GM04504 (cell line): ENCODE measurements at places on chromosomes 3 and 15.

GRCh38 chr3:128408693-128409623, 57.7 kb downstream of the DNAJB8 start:
- no peak for DNase-seq

- no peak for DNase-seq
Measured at GRCh38 chr3:194849166-194849875, 163.6 kb downstream of the FAM43A start.

- no peak for DNase-seq
Measured at GRCh38 chr3:164387236-164387635, 691.1 kb downstream of the SI start.

GRCh38 chr3:34072297-34072696, 273.9 kb downstream of the PDCD6IP start:
- no peak for DNase-seq

GRCh38 chr3:133775309-133775708, 29.1 kb downstream of the TF start:
- DNase-seq, result no peak

DNA sequence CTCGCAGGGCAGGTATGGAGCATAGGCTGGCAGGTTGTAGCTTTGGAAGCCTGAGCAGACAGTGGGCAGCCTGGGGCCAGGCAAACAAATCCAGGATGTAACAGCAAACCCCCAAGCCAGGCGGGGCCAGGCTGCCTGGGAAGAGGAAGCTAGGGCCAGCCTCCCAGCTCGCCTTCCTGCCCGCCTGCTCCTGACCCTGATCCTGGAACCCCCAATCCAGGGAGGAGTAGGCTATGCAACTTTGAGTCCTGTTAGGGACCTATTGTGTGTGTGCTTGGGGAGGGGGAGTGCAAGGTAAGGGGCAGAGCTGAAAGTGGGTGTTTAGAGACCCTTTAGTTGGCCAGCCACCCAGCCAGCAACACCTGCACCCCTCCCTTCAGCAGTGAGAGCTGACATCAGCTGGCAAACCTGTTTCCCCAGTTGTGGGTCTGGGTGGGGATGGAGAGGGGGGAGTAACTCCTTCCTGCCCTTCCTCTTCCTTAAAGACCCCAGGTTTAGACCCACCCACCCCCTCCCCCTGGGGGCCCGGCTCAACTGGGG, 2.5 kb downstream of the NBEAL2 start:
- DNase-seq, result no peak

- DNase-seq, result no peak
Measured at GRCh38 chr3:196320137-196320536, 2.1 kb upstream of the DYNLT2B start.

GRCh38 chr3:188088948-188089685, 64.8 kb upstream of the LPP start:
- DNase-seq, result no peak

GRCh38 chr15:65303687-65304380, 643 bp upstream of the RNU5B-1 start:
- no peak for DNase-seq

DNA sequence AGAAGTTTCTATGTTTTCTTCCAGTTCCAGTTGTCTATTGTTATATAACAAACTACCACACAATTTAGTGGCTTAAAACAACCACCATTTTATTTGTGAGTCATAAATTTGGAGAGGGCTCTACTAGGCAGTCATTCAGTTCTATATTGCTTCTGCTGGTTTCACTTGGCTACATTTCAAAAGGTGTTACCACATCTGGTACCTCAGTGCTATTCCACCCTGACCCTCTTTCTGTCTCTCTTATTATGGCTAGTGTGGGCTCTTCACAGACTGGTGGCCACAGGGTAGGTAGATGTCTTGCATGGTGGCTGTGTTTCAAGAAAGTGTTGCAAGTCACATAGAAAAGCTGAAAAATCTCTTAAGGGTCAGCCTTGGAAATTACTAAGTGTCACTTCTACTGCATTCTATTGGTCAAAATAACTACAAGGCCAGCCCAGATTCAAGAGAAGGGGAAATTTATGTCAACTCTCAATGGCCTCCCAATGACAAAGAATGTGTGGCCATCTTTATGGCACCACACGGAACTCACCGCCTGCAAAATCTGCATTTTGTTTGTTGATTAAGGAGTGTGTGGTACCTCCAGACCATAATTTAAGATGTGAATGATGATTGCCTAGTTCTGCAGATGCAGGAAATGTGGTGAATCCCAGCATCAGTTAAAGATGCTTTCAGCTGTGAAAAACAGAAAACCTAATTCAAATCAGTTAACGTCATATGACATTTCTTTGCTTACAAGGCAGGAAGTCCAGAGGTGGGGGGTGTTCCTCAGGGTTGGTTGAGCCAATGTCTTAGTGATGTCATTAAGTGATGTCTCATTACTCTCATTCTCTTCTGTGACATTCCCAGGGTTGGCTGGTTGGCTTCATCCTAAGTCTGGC, 105.8 kb upstream of the RASGRP1 start:
- DNase-seq, result no peak

DNA sequence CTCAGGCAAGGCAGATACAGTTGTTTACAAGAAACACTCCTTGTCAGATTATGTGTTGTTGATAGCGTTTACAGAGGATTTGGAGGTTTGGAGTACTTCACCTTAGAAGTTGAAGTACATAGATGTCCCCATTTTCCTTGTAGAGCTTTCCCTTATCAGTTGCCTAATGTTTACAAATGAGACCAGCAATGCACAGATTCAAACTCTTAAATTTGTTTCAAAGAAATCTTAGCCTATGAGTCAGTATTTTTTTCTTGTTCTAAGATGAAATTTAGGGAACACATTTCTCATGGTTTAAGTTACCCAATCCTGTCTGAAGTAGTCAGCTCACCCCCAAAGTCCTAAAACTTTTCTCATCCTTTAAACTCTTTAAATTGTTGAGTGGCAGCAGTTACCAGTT, 6.3 kb upstream of the EIF5A2 start:
- no peak for DNase-seq

DNA sequence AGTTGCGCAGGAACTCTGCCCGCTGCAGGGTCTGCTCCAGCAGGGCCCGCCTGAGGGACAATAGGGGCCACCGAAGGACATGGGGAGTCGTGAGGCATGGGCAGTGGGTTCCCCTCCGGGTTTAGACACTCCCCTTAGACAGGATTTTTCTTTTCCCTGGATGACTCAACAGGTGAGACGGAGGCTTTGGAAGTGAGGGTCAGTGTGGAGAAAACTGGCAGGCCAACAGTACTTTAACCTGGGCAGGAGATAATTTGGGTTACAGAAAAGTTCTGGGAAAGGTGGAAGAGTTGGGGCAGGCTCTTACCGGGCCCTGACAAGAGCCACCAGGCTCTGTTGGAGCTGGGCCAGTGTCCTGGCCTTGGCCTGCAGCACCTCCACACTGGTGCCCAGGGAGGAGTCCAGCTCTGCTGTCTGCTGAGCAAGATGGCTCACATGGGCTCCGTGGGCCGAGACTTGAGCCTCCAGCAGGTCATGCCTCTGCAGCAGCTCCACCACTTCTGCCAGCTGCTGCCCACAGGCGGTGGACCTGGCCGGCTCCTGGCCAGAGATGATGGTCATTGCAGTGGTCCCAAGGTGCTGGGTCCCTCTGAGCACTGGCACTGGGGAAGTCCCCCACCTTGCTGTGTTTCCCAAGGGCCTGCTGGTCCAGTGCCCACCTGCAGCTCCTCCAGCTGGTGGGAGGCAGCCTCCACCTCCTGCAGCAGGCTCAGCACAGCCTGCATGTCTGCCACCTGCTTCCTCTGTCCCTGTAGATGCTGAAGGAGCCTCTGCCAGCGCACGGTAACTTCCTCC, 11.0 kb downstream of the SPTBN5 start:
- DNase-seq, result no peak

GRCh38 chr3:184896336-184896735, 84.4 kb downstream of the VPS8 start:
- DNase-seq, result no peak

- no peak for DNase-seq
Measured at GRCh38 chr3:173065543-173065981, 75.5 kb downstream of the SPATA16 start.

DNA sequence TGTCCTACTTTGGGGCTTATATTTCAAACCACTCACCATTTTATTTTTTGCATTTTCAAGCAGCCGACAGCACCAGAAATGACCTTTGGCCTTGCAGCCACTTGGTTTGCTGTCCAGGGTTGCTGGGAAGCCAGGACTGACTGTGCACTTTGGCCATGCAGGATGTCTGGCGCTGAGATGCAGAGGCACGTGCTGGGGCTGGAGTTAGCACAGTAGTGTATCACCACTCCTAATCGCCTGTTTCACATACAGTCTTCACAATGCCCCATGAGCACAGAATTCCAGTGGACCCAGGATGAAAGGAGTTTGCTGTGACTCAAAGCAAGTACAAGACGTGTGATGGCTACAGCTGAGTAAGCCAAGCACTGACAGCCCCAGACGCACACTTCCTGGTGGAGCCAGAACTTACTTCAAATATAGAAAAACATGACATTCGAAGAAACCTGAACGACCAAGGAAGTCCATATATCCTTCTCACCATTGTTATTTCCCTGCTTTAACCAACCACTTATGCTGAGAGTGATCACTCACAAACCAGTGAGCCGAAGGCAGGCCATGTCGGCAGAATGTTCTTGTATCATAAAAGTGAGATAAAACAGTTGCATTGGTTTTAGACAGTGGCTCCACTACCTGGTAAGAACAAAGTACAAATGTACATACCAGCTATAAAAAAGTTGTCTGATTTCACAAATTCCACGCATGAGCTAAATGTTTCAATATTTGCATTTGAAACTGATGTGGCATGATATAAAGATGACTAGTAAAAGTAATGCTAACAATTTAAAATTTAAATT, 16.0 kb downstream of the OCA2 start:
- DNase-seq, result no peak

- no peak for DNase-seq
Measured at GRCh38 chr3:26460985-26461384, 161.6 kb upstream of the LRRC3B start.

GRCh38 chr3:55571216-55571813, 84.2 kb upstream of the WNT5A start:
- DNase-seq, result no peak

DNA sequence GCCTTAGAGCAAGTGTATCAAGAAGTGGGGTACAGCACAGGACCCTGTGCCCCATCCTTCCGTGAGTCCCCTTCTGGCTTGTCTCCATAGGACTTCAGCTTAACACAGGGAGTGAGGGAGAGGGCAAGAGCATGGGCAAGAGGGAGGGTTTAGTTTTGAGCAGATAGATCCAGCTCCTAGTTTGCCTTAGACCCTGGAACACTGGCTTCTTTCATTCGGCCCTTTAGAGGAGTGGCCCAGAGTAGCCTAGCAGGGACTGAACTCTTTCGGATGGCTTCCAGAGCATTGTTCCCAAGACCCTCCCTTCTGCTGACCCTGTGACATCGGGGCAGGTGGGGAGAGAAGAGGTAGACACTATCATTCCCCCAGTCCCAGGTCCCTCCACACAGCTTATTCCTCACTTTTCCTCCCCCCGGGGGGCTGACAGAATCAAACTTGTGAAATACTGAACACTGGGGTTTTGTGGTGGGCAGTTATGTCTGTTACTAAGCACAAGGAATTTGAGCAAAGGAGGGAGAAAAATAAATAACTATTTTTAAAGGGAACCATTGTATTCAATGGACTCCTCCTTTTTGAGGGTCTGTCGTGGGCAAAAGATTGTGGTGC, 289.6 kb upstream of the C2CD4B start:
- no peak for DNase-seq

DNA sequence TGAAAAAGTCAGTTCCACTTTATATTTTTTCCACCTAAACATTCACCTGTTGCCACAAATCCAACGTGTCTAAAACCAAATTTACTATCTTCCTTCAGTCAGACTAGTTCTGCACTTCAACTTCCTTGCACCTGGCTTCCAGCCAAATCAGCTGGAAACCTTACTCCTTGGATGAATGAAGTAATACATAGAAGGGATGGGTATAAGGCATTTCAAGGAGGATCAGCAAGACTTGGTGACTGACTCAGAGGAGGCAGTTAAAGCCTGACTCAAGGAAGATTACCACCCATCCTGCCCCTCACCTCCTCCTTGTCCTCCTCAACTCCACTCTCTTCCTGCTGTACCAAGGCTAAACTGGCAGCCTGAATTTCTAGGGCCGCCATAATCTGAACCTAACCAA, 37.1 kb downstream of the QTRT2 start:
- peak; percentile 56 for DNase-seq

- DNase-seq, result no peak
Measured at GRCh38 chr3:194087280-194087679, 48.7 kb upstream of the HES1 start.

GRCh38 chr3:122608916-122609315, 31.5 kb downstream of the PARP15 start:
- no peak for DNase-seq

DNA sequence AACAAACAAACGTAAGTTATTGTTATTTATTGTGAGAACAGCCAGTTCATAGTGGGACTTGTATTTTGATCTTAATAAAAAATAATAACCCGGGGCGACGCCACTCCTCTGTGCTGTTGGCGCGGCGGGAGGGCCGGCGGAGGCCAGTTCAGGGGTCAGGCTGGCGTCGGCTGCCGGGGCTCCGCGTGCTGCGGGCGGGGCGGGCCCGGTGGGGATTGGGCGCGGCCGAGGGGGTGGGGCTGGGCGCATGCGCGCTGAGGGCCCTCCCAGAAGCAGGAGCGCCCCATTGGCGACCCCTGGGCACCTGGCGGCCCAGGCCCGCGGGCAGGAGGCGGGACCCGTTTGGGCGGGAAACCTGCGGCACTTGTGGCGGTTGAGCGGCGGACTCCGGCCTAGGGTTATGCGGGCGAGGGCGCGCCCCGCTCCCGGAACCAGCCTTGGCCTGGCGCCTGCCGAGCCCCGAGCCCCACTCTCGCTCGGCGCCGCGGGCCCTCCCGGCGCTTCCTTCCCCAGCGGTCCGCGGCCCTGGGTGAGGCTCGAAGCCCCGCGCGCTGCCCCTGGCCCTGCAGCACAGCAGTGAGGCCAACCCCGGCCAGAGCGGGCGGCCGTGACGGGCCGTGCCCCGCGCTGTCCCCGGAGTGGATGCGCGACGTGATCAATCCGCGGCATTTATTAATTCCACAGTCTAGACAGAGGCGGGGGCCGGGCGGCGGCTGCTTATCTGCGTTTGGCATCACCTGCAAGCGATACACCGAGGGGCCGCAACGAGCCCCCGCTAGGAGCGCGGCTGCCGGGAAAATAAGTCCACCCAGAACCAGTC, 6.0 kb downstream of the ISL2 start:
- DNase-seq, result no peak
